ENCODE measurements at places on chromosomes 3 and 15.

- DNase-seq = no peak
Measured at GRCh38 chr3:69370901-69371301, 15.0 kb downstream of the FRMD4B start.

DNA sequence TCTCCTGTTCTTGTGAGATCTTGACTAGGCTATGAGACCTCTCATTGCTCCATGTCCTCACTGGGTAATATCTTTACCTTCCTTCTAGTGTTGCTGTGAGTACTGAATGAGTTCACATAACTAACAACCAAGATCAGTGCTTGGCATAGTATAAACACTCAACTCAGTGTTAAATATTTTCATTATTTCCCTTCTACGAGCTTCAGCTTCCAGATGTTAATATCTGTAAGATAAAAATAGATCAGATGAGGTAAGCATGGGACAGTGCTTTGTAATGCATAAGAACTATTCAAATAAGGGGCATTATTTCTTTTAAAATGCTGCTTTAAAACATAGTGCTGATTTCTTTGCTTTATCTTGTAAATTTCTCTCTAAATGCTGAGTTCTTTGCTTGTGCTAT lies 130.8 kb downstream of the DIPK2A start:
- DNase-seq = no peak

- DNase-seq = no peak
Measured at GRCh38 chr15:70034141-70034540, 63.6 kb downstream of the TLE3 start.

GRCh38 chr3:101155825-101156224 lies 162.6 kb upstream of the ABI3BP start:
- DNase-seq = no peak

- DNase-seq = no peak
Measured at GRCh38 chr3:50174947-50175524, 16.4 kb upstream of the GNAT1 start.

DNA sequence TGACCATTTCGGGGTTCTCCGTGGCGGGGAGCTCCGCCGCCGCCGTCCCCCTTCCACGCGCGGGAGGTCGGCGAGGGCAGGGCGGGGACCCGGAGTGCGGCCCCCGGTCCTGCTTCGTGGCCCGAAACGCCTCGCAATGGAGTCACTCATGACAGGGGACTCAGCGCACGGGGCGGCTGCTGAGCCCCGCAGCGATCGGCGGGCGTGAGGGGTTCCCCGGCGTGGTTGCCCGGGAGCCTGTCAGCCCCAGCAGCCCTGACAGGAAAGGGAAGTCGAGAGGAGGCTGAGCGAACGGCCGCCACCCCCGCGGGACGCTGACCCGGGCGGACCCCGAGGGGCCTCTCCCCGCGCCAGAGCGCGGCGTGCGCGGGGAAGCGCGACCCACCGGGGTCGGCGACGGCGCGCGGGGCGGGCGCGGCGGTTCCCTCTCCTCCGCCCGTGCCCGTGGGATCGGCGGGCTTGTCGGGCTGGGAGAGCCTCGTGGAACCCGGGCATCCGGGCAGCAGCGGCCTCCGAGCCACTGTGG lies 564 bp upstream of the PIGZ start:
- no peak for DNase-seq

- no peak for DNase-seq
Measured at GRCh38 chr3:8604988-8605387, 39.6 kb downstream of the SSUH2 start.

- no peak for DNase-seq
Measured at GRCh38 chr3:65953301-65953812, 85.4 kb downstream of the MAGI1 start.

GRCh38 chr3:58214484-58215316 lies 3.9 kb upstream of the DNASE1L3 start:
- no peak for DNase-seq

DNA sequence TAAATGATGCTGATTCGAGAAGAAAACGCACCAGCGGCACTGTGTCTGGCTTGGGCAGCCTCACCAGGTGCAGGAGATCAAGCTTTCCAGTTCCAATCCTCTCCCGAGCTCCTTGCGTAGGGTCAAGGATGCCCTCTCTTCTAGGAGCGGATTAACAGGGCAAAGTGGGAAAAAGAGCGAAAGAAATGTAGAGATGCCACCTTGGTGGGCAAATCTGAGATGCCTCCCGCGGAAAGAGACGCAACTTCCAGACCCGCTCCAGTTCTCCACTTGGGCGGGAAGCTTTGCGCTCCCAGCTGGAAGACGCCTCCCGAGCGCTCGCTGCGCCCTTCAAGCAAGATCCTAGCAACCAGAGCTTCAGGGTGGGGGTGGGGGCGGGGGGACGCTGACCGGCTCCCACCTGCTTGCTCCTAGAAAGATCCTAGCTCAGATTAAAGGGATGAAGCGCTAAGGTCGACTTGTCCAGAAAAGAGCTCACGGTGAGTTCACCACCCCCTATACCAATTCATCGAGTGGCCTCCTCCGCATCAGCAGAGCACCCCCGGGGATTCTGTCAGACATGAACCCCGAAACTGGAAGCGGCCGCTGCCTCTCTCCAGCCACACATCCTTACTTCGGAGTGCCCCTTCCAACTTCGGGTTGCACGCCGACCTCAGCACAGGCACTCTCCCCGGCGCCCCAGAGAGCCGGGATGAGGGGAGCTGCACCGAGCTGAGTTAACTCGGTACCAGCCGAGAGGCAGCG lies 769 bp downstream of the TAFA4 start:
- no peak for DNase-seq

GRCh38 chr15:90818251-90819210 lies 49.9 kb upstream of the FURIN start:
- DNase-seq = no peak

- no peak for DNase-seq
Measured at GRCh38 chr15:39582286-39582976, 1.6 kb downstream of the THBS1 start.

DNA sequence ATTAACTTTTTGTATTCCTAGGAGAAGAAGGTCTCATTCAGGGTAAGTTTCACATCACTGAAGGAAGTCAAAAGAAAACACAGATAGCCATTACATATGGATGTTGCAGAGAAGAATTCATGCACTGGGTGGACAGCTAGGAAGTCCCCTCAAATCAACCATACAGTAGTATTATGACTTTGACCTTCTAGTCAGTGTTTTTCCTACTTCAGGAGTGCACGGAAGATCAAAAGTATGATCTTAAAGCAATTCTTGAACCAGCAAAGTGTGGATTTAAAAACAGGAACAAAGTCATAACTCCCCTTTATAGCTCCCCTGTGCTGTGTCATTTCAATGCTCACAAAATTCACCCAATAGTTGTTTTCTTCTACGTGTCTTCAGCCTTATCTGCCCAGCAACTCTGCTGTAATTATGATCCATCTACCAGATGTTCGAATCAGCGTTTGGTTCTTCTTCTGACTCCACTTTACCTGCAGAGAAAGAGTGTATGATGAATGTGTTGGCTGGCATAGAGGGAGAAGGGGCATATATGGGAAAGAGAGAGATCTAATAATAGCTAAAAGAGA lies 118.1 kb upstream of the MEIS2 start:
- DNase-seq = no peak

All from hippocampal formation (tissue), 2 donors.